DMS 273 treated with DMSO at 0.1 percent for 48 hours (cell line): ENCODE measurements at places on chromosomes 5 and 9.

GRCh38 chr9:81833563-81834345, 94.5 kb upstream of the SPATA31D4 start:
- no peak for DNase-seq

DNA sequence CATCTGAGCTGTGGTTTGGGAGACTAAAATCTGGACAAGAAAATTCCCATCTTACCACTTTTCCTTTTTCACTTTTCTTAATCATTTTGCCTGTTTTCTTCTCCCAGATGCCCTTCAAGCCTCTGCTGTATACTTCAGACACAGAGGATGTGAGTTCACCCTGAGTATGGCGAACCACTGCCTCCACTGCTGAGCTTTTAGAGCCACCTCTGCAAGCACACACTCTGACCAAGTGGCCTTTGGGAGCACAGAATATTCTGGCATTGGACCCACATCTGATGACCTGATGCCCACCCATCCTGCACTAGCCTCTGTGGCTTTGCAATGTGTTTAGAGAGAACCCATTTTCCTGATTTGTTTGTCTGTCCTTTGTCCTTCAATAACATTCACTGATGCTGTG, 32.5 kb downstream of the TERT start:
- DNase-seq, result no peak

DNA sequence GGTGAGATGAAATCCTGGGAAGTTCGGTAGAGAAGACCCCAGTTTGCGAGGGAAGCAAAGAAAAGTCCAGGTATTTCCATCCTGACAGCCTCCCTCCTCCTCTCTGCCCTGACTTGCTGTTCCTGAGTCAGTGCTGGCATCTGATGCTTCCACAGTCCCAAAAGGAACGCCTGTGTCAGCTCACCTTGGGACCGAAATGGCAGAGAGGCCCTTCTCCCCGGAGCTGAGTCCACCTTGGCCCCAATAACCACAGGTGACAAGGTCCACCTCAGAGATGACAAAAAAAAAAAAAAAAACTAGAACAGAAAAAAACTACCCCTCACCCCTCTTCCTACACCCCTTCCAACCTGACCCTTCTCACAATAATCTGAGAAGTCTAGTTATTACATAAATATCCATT, 31.6 kb downstream of the SLC6A7 start:
- DNase-seq, result no peak

DNA sequence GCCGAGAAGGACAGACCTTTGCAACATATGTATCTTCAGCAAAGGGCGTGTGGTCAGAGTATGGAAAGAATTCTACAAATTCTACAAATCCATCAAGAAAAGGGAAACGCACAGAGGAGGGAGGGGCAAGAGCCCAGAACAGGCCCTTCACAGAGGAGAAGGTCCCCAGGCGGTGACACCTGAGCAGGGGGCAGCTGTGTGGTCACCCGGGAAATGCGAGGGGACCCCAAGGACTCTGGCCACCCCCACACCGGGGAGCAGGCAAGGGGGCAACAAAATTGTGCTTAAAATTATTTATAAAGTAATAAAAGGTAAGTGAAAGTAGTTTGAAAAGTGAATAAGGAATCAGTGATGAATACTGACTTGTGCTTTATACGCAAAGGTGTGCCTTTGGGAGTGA, 17.6 kb downstream of the NACC2 start:
- DNase-seq, result no peak

- no peak for DNase-seq
Observed at GRCh38 chr9:137371521-137371941, 51.4 kb downstream of the EXD3 start.
